Sigmoid colon (tissue), 7 donors: ENCODE measurements at places on chromosomes 16 and 17. TPM values are rescaled to one million over a fixed set of nuclear protein-coding genes. Genes with fewer than 3 reads are reported as not detected.
A peak's percentile ranks its signal among the peaks of the same experiment; 100 is the strongest.

DNA sequence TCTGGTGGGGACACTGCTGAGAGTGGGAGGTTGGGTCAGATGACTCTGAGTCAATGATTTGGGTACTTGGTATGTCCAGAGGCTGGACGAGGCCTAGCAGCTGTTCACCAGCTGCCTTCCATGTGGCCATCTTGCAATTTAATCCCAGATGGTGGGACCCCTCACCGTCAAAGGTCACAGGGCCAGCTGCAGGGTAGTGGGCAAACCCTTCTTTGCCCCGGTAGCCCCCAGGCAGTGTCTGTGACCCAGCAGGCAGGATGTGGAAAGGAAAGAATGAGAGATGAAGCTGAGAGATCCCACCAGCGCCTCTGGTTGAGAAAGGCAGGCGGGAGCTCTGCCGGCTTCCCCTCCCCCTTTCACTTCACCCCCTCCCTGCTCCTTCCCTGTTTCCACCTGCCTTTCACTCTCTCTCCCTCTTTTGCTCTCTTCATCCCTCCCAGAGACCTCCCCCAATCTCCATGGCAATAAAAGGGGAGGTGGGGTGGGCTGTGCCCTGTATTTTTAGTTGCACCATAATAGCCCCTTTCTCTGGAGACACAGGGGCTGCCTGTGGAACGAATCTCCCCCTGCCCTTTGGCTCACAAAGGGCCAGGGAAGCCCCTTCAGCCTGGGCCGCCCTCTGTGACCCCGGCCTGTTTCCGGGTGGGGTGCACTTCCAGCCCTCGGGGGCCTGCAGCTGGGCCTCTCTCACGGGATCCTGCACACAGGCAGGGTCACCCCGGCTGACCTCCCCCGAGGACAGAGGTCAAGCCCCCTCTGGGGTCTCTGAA is 20.2 kb downstream of the CDK5RAP3 start:
- DNase-seq: no peak

- peak; percentile 60 for DNase-seq
These were observed 17.1 kb downstream of the FOXJ1 start for GRCh38 chr17:76123749-76124581.

The GJC1 gene
- 73.1 TPM for total RNA-seq

The DYNLL2 gene
- total RNA-seq: 22.7 TPM

- DNase-seq: no peak
These were observed 26.3 kb upstream of the CDC42EP4 start for GRCh38 chr17:73338050-73338521.
